Activated naive CD8-positive, alpha-beta T cell treated with anti-CD3 and anti-CD28 coated beads for 36 hours (primary cell): ENCODE measurements at places on chromosomes 16 and 17.

DNA sequence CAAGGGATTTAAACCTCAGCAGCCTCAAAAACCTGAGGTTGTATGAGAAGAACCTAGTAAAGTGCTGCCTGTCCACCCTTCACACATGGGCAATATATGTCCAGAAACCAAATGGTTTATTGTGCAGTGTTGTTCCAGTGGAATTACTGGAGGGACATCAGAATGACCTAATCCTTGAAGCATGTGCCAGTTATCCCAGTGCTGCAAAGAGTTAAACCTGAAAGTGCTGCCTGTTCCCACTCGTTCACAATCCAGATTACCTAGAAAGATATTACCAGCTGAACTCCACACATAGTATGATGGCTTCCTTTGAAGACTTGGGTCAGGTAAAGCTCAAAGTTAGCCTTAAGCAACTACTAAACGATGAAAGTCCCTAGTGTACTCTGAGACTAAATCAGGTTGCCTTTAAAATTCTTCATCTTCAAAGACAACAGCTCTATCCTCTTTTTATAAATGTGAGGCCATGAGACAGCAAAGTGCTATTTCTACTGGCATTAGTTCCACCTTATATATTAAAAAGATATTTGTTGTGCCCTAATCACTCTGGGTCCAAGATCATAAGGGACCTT lies 133.1 kb downstream of the SNX11 start:
- DNase-seq = no peak
- peaks cover 13% of the 10 kb centered on the region for H3K36me3 ChIP-seq
- H3K27ac ChIP-seq = no peak overlapping the region

- H3K4me1 ChIP-seq = peaks cover 13% of the 10 kb centered on the region
- no peak overlapping the region for H3K4me3 ChIP-seq
- peaks cover 26% of the 10 kb centered on the region for H3K27me3 ChIP-seq
- H3K27ac ChIP-seq = no peak overlapping the region
- no peak for DNase-seq
- no peaks in the 10 kb centered on the region for H3K36me3 ChIP-seq
Measured at GRCh38 chr17:45368651-45369050, 51.8 kb upstream of the MAP3K14 start.

- H3K27ac ChIP-seq = peak overlapping the region; percentile 74
- peaks cover 28% of the 10 kb centered on the region for H3K4me1 ChIP-seq
Measured at GRCh38 chr17:2343421-2343820, 6.1 kb downstream of the SGSM2 start.

- DNase-seq = no peak
- H3K36me3 ChIP-seq = no peaks in the 10 kb centered on the region
- no peaks in the 10 kb centered on the region for H3K4me1 ChIP-seq
- H3K27ac ChIP-seq = no peak overlapping the region
- no peak overlapping the region for H3K4me3 ChIP-seq
- H3K27me3 ChIP-seq = no peaks in the 10 kb centered on the region
Measured at GRCh38 chr16:69903865-69904415, 47.2 kb upstream of the CLEC18A start.

GRCh38 chr17:31533546-31534155 lies 142.2 kb downstream of the RAB11FIP4 start:
- H3K36me3 ChIP-seq = no peaks in the 10 kb centered on the region
- DNase-seq = peak; percentile 28
- no peak overlapping the region for H3K27ac ChIP-seq
- peaks cover 16% of the 10 kb centered on the region for H3K4me1 ChIP-seq
- H3K4me3 ChIP-seq = no peak overlapping the region

DNA sequence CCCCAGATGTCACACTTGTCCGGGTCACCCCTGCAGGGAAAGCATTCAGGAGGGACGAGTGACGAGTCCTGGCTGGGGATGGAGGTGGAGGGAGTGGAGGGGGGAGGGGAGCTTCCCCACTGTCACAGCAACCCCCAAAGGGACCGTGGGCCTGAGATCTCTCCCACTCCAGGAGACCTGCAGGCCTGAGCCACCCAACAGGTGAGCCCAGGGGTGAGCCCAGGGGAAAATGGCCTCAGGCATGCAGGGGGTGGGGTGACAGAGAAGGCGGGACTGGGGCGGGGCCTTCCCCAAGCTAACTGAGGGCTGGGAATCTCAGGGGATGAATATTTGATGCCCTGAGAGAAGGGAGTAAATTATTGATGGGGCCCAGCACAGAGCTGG lies 2.4 kb downstream of the USH1G start:
- no peak overlapping the region for H3K27ac ChIP-seq
- no peak for DNase-seq
- H3K36me3 ChIP-seq = no peaks in the 10 kb centered on the region
- H3K27me3 ChIP-seq = peaks cover 69% of the 10 kb centered on the region

DNA sequence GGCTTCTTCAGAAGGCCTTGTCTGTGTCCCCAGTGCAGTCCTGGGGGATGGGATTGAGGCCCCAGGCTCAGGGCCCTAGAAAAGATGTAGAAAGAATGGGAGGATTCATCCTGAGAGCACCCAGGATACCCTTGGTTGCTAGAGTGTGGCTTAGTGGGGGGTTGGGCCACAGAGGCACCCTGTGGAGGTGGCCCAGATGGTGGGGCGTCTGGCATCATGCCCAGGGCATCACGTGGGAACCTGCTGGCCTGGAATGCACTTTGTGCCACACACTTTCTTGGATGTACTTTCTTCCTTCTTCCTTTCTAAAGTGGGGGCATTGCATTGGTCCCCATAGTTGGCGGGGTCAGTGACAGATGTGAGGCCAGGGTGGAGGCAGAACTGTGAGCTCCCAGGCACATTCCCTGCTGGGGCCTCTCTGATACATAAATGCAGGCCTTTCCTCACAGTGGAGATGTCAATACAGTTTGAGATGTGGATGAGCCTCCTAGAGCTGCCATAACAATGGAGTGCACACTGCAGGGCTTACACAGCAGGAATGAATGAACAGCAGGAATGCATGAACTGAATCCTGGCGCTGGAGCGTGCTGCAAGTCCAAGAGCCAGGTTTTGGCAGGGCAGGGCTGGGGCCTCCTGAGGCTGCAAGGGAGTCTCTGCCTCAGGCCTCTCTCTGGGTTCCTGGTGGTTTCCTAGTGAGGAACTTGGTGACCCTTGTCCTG lies 43.3 kb downstream of the MGAT5B start:
- no peak overlapping the region for H3K4me3 ChIP-seq
- H3K27ac ChIP-seq = no peak overlapping the region
- DNase-seq = no peak
- H3K36me3 ChIP-seq = no peaks in the 10 kb centered on the region

DNA sequence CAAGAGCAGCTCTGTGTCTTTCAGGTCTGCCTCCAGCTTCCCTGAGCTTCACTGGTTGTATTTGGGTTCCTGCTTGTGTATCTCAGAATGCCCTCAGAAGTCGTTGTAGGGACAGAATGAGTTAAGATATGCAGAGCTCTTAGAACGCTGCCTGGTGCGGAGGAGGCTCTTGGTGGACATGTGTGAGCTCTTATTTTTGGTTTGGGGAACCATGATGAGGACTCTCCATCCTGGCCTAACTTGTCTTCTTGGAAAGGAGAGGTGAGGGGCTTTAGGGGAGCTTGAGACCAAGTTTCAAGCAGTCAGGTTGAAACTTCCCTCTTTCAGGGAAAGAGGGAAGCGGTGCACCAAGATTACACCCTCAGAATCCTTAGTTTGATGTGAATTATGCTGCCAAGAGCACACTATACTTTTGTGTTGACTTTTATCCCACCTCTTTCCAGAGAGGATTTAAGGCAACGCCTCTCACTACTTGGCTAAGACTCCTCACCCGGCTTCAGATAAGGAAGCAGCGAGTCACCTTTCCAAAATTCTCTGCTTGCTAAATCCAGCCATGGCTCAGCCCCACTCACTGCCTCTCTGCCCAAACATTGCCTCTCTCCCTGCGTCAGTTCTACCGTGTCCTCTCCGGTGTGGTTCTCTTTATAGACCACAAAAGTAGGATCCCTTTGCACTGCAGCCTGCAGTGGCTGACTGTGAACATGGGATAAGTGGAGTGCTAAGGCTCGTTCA lies 12.7 kb downstream of the CDK5RAP3 start:
- no peaks in the 10 kb centered on the region for H3K27me3 ChIP-seq
- no peak overlapping the region for H3K27ac ChIP-seq
- H3K36me3 ChIP-seq = peaks cover 11% of the 10 kb centered on the region
- peaks cover 6% of the 10 kb centered on the region for H3K4me1 ChIP-seq

- no peak for DNase-seq
- peaks cover 79% of the 10 kb centered on the region for H3K27me3 ChIP-seq
Measured at GRCh38 chr16:56192986-56193945, 2.0 kb downstream of the GNAO1 start.

- H3K4me3 ChIP-seq = no peak overlapping the region
- H3K27ac ChIP-seq = no peak overlapping the region
- DNase-seq = no peak
- H3K27me3 ChIP-seq = no peaks in the 10 kb centered on the region
- H3K4me1 ChIP-seq = peaks cover 18% of the 10 kb centered on the region
Measured at GRCh38 chr17:80151333-80151732, 4.4 kb upstream of the EIF4A3 start.

GRCh38 chr17:78659546-78659945 lies 82.3 kb upstream of the DNAH17 start:
- no peaks in the 10 kb centered on the region for H3K4me1 ChIP-seq
- H3K36me3 ChIP-seq = no peaks in the 10 kb centered on the region
- no peak for DNase-seq
- no peak overlapping the region for H3K27ac ChIP-seq

DNA sequence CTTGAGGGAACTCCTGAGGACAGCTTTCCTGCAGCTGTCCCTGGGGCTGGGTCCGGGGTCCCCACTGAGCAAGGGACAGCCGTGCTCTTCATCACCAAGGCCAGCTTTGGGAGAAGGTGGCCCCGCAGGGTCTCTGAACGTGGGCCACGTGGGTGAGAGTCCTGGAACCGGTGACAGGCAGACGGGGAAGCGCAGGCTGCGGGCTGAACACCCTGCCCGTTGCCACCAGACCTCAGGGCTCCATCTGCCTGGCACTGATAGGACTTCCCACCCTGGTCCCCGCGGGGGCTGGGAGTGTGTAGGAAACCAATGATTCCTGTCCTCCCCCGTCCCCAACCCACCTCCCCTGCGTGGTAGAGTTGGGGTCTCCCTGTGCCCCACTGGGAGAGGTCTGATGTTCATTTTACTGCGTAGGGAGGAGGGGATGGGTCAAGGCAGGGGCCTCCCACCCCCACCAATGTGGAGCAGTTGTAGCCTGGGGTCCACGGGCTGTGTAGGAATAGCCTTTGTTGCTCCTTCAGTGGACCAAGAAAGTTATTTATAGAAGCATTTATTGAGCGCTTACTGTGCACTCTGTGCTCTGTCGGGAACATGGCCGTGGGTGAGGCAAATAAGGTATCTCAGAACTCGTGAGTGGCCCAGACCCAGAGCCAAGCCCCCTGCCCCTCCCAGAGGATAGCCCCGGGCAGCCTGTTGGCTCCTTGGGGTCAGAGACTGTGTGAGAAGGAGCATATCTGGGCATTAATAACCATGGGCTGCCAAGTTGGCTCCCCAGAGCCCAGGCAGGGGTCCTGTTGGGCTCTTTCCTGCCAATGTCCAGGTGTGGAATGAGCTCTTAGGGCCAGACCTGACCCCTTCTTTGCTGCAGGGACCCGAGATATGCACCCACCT lies 1.3 kb downstream of the ADGRG1 start:
- no peak for DNase-seq
- H3K27me3 ChIP-seq = peaks cover 23% of the 10 kb centered on the region
- no peaks in the 10 kb centered on the region for H3K36me3 ChIP-seq
- H3K4me1 ChIP-seq = peaks cover 9% of the 10 kb centered on the region
- H3K27ac ChIP-seq = no peak overlapping the region

- peaks cover 52% of the 10 kb centered on the region for H3K4me1 ChIP-seq
- DNase-seq = peak; percentile 36
- no peaks in the 10 kb centered on the region for H3K27me3 ChIP-seq
Measured at GRCh38 chr17:35432176-35433074, at the start of gene SLFN12. TSS of gene SLFN12 (minus strand) at chr17:35432500. CDS start at chr17:35423028, 9,472 bp downstream.

DNA sequence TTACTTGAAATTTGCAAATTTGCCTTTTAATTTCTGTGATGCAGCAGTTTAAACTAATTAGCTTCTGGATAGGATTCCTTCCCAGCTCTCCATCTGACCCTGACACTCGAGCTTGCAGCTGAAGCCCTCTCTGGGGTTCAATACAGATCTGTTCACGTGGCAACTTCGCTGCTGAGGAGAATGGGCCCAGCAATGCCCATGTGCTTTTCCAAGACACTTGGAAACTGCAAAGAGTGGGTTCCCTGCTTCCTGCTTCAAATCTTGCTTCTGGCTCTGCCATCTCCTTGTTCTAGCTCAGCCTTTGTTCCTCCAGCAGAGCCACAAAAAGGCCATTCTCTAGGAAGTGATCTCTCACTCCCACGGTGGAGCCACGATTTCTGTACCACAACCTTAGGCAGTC lies 50.0 kb upstream of the IRX6 start:
- H3K27ac ChIP-seq = no peak overlapping the region
- H3K36me3 ChIP-seq = no peaks in the 10 kb centered on the region
- DNase-seq = no peak
- no peaks in the 10 kb centered on the region for H3K4me1 ChIP-seq

GRCh38 chr16:783404-784161 lies 4.6 kb downstream of the RPUSD1 start:
- peaks cover 4% of the 10 kb centered on the region for H3K4me1 ChIP-seq
- no peak overlapping the region for H3K4me3 ChIP-seq
- no peak overlapping the region for H3K27ac ChIP-seq
- no peak for DNase-seq

DNA sequence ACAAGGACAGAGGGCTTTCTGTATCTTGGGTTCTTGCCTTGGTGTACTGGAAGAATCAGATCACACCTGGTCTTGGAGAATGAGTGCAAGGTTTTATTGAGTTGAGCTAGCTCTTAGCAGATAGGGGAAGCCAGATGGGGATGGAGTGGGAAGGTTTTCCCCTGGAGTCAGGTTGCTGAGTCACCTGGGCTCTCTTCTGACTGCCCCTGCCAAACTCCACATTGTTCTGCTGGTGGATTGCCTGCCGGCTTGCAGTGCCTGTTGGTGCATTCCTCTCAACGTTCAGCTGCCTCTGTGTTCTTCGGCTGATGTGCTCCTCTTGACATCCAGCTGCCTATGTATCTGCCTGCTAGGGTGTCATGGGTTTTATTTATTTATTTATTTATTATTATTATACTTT lies 1431.1 kb downstream of the CDH8 start:
- no peak for DNase-seq
- H3K4me1 ChIP-seq = no peaks in the 10 kb centered on the region
- no peak overlapping the region for H3K27ac ChIP-seq
- no peak overlapping the region for H3K4me3 ChIP-seq

DNA sequence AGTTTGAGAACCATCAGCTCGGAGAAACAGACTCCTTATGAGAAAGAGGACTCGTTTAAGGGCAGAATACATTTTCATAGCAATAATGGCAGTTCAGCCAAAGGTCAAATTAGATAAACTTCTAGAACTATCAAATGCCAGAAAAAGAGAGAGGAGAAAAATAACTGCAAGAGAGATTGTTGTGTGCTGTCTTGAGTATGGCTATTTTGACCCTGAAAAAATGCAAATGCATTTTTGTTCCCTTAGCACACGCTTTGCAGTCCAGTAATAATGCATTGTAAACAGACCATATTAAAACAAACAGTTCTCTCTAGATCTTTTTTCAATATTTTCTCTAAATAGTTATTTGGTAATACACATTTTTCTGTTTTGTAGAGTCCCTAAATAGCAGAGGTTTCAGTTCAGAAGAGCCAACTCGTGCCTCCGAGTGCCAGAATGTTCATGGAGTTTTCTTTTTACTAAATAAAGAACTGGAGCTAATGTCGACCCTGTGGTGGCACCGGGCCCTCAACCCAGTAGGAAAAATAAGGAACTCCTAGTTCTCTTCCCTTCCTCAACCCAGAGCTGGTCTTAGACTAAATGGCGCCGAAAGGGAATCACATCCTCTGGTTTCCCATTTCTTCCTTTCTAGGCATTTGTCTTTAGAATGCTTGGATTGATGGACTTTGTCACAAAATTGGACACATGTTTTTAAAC lies 298.0 kb downstream of the MAP2K4 start:
- no peaks in the 10 kb centered on the region for H3K4me1 ChIP-seq
- no peak overlapping the region for H3K4me3 ChIP-seq
- H3K27ac ChIP-seq = no peak overlapping the region
- no peaks in the 10 kb centered on the region for H3K27me3 ChIP-seq
